ENCODE measurements at places on chromosomes 1 and 21.

DNA sequence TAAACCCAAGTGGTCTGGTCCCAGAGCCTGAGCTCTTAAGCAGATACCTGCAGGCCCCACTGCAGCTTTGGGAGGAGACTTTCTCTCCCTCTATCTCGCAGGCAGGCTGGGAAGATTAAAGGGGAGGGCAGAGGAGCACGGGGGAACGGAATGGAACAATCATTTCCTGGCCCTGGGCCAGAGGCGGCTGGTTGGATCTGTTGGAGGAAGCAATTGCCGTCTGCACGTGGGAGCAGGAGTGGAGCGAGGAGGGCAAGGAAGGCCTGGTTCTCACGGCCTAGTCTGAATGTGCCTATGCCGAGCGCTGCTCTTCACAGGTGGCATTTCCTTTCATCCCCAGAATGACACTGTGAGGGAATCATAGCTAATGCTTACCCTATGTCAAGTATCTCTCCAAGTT lies 23.7 kb downstream of the NKAIN1 start:
- no peaks in the 10 kb centered on the region for H3K27me3 ChIP-seq
- H3K4me1 ChIP-seq: peaks cover 4% of the 10 kb centered on the region
- H3K36me3 ChIP-seq: no peaks in the 10 kb centered on the region
- H3K4me3 ChIP-seq: no peak overlapping the region
- peak; percentile 80 for DNase-seq

GRCh38 chr1:1051127-1051810 lies 22.8 kb downstream of the RNF223 start:
- H3K27me3 ChIP-seq: no peaks in the 10 kb centered on the region
- no peak for DNase-seq
- H3K27ac ChIP-seq: no peak overlapping the region
- no peak overlapping the region for H3K4me3 ChIP-seq
- no peaks in the 10 kb centered on the region for H3K4me1 ChIP-seq

- H3K27me3 ChIP-seq: no peaks in the 10 kb centered on the region
- no peak overlapping the region for H3K27ac ChIP-seq
- H3K4me3 ChIP-seq: no peak overlapping the region
- no peaks in the 10 kb centered on the region for H3K36me3 ChIP-seq
- no peak for DNase-seq
These were observed 248.2 kb upstream of the TPTE start for GRCh38 chr21:10273196-10273595.

GRCh38 chr1:3865606-3866160 lies 8.4 kb downstream of the DFFB start:
- no peaks in the 10 kb centered on the region for H3K27me3 ChIP-seq
- no peak overlapping the region for H3K4me3 ChIP-seq
- peaks cover 8% of the 10 kb centered on the region for H3K4me1 ChIP-seq
- H3K36me3 ChIP-seq: peaks cover 33% of the 10 kb centered on the region

DNA sequence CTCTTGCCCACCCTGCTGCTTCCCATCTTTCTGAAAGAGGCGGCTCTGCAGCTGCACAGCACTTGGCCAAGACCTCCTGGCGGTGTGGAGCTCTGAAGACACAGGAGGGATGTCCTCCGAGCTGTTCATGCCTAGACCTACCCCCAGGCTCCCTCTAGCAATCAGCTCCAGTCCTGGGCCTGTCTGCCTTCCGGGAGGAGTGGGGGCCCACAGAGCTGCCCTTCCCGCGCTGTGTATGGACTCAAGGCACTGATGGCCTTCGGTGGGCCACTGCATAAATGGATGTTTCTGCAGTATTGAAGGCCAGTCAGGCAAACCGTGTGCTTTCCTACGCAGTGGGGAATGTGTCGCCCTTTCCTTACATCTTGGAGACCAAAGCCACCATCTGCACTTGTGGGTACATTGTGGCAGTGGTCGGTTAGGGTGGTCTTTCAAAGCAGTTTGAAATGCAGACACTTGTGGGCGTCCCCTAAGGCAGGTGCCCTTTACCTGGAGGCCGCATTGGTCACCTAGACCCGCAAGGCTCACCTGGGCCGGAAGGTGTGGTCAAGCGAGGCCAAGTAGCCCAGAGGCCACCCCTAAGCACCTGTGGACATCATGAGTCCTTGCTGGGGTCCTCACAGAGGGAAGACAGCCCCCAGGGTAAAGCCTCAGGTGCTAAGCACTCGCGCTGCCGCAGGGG lies 912 bp upstream of the PKNOX1 start:
- DNase-seq: peak; percentile 33
- H3K27ac ChIP-seq: peak overlapping the region; percentile 88
- peaks cover 10% of the 10 kb centered on the region for H3K4me1 ChIP-seq
- H3K27me3 ChIP-seq: no peaks in the 10 kb centered on the region
- H3K4me3 ChIP-seq: peak overlapping the region; percentile 62
